ENCODE measurements at places on chromosomes 1 and 21. TPM values are rescaled to one million over a fixed set of nuclear protein-coding genes. Genes with fewer than 3 reads are reported as not detected.

SLC30A2 gene
- total RNA-seq = 2.2 TPM

SPRR1A gene
- total RNA-seq = not detected

NUCKS1 gene
- 66.3 TPM for total RNA-seq

UBL4B gene
- total RNA-seq = not detected
